Activated CD8-positive, alpha-beta memory T cell treated with anti-CD3 and anti-CD28 coated beads for 24 hours (primary cell): ENCODE measurements at places on chromosomes 4 and X.

DNA sequence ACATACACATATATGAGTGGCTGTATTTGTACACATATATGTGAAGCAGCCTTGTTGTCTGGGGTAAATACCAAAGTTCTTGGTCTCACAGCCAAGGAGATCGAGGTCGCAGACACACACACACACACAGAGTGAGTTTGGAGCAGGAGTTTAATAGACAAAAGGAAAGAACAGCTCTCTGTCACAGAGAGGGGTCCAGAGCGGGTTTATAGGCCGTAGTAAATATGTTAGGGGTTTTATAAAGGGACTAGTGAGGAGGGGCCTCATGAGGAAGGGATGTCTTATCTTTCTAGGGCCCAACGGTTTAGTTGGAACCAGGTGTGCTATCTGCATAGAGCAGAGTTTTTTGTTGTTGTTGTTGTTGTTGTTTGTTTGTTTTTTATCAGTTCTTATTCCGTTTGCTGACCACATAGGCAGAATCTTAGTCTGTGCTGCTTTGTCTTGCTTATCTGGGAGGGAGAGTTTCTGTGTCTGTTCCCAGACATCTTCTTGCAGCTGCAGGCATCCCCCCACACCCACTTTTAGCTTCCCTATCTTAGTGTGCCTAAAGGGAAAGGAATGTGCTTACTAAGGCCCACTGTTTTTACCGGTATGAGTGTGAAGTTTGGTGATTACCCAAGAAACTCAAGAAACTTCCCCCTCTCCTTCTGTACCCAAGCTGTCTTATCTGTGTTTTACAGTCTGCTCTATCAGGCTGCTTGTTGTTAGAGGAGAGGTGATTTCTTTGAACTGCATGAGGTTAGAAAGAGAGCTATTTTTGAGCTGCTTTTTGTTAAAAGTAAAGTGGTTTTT lies 91.9 kb downstream of the TENT5D start:
- DNase-seq = no peak

- peak; percentile 81 for DNase-seq
Measured at GRCh38 chr4:77193511-77194102, 36.6 kb downstream of the CCNG2 start.

DNA sequence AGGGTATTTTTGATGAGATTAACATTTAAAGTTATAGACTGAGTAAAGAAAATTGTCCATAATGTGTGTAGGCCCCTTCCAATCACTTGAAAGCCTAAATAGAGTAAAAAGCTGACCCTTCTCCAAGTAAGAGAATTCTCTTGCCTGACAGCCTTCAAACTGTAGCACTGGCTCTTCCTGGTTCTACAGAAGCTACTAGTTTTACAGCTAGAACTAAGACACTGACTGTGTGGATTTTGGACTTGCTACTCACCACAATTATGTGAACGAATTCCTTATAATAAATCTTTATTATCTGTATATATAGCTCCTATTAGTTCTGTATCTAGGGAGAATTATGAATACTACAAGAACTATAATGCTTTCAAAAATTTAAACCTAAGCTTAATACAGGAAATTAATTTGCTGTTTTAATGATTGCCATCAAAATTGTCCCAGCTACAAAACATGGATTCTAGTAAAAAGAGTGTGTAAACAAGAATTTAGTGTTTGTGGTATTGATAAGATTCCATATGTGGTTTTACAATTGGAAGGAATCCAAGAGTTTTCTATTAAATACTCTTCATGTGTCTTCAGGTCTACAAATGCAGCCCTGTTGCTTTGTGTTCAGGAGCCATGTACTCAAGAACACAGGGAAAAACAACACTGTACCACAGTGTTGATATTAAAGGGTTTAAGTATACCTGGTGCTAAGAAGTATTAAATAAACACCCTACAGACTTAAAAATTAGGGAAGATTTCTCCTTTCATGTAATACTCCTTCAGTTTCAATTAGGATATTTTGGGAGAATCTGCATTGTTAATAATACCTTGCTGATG lies 366.5 kb downstream of the CXXC4 start:
- DNase-seq = no peak

- no peak for DNase-seq
Measured at GRCh38 chr4:184672741-184673140, 23.2 kb downstream of the PRIMPOL start.

GRCh38 chr4:167003326-167003725 lies 231.0 kb downstream of the SPOCK3 start:
- no peak for DNase-seq
